Activated T-helper 1 cell treated with anti-CD3 and anti-CD28 coated beads, Interleukin-2, amount 50 U/mL, for 16 hours (primary cell): ENCODE measurements at places on chromosomes 1 and 21.

DNA sequence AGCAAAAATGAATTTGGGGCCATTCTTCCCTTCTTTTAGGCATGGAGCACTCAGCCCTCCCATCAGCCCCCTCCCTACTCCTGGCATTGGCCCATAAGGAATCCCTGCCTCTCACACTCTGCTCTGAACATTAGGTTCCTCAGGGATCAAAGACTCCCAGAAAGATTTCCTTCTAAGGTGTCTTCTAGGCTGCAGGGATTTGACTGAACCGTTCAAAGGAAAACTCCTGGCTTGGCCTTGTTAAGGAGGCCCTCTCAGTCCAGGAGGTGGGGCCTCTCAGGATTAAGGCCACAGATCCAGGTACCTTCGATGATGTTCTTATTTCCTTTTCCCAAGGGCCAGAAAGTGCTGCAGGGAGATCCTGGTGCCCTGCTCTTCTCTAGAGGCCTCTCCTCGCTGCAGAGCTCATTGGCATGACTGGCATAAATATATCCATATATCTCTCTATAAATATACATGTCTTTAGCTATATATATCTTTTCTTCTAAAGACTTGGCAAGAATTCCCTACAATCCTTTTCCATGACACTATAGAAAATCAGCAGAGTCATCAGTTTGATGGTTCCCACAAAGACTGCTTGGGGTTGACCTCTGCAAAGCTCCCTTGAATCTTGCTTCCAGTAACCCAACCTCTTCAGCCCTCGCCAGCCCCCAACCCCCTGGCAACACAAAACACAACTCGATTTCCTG is 59.1 kb downstream of the PLXNA2 start:
- no peak for DNase-seq

DNA sequence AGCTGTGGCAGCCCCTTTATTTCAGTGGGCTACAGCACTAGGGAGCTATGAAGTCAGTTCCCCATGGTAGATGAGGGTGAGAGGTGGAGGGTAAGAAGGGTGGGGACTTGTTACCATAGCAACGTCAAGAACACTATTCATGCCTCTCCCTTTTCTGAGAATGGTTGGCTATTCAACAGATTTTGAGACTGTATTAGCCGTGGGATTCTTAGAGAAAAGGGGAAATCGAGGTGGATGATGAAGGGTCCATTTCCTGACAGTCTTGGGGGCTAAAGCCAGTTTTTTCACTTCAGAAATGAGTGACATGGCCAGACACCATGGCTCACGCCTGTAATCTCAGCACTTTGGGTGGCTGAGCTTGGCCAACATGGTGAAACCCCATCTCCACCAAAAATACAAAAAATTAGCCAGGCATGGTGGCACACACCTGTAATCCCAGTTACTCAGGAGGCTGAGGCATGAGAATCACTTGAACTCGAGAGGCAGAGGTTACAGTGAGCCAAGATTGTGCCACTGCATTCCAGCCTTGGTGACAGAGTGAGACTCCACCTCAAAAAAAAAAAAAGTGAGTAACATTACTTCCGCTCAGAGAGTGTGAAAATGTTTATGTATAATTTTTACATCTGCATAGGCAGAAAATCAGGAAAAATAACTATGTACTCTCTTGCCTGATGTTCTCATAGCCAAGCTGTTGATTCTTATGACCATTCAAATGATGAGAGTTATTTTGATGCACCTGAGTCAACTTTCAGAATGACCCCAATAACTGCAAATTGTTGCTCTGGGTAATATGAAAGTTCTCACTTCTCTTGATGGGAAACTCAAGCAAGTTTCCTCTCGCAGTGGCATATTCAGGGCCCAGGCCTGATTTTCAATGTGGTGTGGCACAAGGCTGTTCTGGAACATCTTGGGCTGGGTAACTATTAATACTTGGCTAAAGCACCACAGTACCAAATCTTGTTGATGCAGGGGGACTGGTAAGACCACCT is 23.2 kb upstream of the RGSL1 start:
- no peak for DNase-seq

GRCh38 chr21:46483300-46484295 is 24.9 kb downstream of the DIP2A start:
- no peak for DNase-seq

GRCh38 chr1:186618401-186619170 is 61.6 kb downstream of the PTGS2 start:
- DNase-seq, result peak; percentile 0

DNA sequence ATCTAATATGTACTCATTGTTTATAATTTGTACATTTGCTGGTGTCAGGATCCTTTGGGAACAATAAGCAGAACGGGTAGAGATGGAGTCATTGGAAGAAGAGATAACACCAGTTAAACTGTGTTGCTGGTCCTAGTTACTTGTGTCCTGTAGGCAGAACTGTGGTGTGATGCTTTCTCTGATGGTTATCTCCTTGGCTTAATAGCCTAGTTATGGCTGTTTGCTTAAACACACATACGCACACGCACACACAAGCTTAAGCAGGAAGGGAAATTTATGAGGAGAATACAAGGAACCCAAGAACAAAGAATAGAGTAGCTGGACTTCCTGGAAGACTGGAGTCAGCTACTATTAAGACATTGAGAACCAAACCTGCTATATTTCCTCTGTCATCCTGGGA is 5.7 kb upstream of the PKN2 start:
- no peak for DNase-seq

DNA sequence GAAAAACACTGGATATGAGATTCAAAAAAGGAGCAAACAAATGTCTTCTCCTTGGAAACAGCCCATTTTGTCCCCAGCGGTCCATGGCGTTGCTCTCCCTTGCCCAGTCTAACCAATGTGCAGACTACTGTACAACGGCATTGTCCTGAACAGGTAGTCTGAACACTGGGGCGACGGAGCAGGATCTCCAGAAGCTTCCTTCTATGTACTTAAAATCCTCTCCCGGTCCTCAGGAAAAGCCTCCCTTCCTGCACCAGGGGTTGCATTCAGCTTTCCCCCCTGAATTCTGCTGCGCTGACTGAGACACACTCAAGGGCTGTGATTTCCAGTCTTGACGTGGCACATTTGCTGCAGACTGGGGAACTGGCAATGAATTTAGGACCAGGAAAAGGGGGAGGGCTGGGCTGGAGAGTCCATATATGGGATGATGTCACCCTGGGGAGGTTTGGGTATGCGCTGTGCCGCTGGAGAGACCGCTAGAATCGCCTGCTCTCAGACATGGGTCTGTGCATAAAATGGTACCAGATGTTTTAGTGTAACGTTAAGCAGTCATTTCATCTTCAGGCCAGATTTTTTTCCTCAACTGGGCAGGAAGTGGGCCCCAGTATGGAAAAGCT is 275.9 kb upstream of the C1orf105 start:
- no peak for DNase-seq
